Calu3 (cell line): ENCODE measurements at places on chromosomes 5 and 9.
A peak's percentile ranks its signal among the peaks of the same experiment; 100 is the strongest.

- DNase-seq = no peak
These were observed 58.0 kb upstream of the CEMIP2 start for GRCh38 chr9:71826279-71826678.

GRCh38 chr9:109477258-109478050 lies 20.7 kb downstream of the PTPN3 start:
- peak; percentile 94 for DNase-seq

GRCh38 chr9:122151267-122151828 lies 8.2 kb downstream of the NDUFA8 start:
- DNase-seq = no peak

- no peak for DNase-seq
These were observed 22.0 kb upstream of the AK3 start for GRCh38 chr9:4762886-4763541.

DNA sequence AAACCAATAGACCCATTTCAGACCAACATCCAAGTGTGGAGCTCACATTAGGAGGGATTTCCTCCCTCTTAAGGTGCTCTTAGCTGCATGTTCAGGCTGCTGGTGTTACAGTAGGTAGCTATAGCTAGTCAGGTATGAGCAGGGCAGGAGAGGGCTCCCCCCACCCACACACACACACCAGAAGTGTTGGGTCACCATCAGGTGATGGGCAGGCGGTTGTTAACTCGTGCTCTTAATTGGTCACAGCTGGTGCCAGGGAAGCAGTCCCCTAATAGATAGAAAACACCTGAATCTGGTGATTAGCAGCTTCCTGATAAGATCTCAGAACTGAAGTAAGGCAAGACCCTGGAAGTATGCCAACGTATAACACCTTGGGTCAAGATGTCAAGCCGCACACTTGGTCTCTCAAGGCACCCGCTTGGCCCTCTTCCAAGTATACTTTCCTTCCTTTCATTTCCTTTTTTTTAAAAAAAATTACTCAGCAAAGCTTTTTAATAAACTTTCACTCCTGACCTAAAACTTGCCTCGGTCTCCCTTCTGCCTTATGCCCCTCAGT lies 532.4 kb downstream of the DNAH5 start:
- peak; percentile 3 for DNase-seq

DNA sequence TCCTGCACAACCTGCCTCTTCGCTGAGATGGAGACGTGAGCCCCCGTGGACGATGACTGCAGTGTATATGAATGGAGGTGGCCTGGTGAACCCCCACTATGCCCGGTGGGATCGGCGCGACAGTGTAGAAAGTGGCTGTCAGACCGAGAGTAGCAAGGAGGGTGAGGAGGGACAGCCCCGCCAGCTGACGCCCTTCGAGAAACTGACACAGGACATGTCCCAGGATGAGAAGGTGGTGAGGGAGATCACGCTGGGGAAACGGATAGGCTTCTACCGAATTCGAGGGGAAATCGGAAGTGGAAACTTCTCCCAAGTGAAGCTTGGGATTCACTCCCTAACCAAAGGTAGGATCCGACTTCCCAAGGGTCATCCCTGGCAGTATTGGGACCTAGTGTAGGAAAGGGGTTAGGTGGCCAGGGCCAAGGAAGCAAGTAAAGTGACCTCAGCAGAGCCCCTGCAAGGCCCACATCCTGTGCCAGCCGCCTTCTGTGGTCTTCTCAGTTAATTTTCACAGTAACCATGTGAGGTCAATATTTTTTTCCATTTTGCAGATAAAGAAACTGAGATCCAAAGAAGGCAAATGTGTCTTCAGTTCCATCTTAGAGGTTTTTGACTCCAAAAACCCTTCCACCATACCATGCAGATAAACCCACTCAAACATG lies 53.8 kb downstream of the NIM1K start:
- DNase-seq = no peak

DNA sequence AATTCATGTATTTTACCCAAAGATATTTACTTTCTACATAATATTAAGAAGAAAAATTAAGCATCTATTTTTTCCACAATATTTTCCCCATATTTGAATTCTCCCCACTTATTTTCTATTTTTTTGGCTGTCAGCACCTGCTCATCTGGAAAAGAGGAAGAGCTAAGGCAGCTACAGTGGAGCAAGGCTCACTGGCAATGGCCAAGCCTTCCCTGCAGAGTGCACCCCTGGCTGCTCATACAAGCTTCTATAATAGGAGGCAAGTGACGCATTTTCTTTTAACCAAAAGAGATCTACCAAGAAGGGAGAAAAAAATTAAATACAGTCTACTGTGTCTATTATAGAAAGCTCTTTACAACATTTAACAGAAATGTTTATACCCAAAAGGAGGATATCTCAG lies 72.5 kb downstream of the AUH start:
- no peak for DNase-seq
